ENCODE measurements at places on chromosomes 11 and 22.

DNA sequence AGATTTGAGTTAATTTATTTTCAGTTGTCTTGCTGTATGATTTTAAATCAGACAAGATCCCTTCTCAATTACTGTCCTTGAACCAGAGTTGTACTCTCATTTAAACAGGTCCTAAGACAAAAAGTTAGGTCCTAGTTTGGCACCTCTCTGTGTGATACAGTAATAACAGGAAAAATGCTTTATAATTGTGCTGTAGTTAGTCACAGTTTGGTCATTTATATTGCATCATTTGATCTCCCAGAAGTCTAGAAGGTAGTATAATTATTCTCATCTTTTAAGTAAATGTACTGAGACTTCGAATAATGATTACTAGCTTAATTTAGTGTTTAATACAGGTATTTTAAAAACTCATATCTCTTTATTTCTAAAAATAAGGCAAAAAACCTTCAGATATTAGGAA, 18.1 kb upstream of the LUZP2 start:
- DNase-seq = no peak

- DNase-seq = no peak
Measured at GRCh38 chr22:24518771-24519485, 23.8 kb downstream of the UPB1 start.

DNA sequence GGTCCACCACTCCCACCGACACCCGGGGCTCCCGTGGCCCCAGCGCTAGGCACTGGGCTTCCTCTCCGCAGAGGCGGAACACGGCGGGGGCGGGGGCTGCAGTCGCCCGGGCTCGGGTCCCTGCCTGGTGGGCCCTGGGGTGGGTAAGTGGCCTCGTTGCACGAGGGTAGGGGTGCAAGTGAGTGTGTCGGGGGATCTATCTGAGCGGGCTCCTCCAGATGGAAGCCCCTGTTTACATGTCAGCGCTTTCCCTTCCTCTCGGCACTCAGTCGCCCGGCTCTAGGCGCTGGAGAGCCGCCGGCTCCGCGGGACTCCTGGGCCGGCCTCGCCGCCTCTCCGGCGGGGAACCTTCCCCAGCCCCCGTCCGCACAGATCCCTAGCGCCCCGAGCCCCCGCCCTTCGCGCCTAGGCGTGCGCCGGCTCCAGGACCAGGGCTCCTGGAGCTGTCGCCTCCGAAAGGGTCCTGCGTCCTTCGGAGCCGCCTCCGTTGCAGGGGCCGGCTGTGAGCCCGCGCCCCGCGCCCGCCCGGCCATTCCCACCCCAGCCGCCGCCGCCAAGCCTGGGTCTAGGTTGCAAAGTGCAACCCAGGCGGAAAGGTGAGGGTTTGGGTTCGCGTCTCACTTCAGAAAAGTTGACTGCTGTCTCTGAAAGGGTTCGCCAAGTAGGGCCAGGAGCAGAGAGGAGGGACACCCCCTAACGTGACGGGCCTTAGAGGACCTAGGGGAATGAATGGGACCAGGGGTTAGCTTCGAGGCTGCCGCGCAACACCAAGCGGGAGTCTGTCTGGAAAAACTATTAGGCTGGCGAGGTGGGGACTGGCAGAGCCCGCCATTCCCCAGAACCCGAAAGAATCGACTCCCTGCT, 978 bp downstream of the FLI1 start:
- DNase-seq = no peak

GRCh38 chr11:13761250-13761649, 92.8 kb downstream of the FAR1 start:
- no peak for DNase-seq

DNA sequence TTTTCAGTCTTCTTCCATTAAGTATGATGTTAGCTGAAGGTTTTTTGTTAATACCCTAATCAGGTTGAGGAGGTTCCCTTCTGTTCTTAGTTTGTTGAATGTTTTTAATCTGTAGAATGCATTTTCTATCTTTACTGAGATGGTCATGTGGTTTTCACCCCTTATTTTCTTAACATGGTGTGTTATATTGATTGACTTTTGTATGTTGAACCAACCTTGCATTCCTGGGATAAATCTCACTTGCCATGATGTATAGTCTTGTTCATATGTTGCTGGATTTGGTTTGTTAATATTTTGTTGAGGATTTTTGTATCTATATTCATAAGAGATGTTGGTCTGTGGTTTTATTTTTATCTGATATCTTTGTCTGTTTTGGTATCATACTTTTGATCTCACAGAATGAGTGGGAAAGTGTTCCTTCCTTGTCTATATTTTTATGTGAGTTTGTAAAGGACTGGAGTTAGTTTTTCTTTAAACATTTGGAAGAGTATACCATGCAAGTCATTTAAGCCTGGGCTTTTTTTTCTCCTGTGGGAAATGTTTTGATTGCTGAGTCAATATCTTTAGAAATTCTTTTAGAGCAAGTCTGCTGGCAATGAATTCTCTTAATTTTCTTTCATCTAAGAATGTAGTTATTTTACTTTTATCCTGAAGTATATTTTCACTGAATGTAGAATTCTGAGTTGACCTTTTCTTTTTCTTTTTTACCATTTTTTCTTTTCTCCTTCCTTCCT, 5.5 kb upstream of the P4HA3 start:
- no peak for DNase-seq

- no peak for DNase-seq
Measured at GRCh38 chr11:43895601-43896000, 15.0 kb downstream of the ALKBH3 start.

GRCh38 chr22:36528341-36528740, 625 bp downstream of the EIF3D start:
- no peak for DNase-seq

DNA sequence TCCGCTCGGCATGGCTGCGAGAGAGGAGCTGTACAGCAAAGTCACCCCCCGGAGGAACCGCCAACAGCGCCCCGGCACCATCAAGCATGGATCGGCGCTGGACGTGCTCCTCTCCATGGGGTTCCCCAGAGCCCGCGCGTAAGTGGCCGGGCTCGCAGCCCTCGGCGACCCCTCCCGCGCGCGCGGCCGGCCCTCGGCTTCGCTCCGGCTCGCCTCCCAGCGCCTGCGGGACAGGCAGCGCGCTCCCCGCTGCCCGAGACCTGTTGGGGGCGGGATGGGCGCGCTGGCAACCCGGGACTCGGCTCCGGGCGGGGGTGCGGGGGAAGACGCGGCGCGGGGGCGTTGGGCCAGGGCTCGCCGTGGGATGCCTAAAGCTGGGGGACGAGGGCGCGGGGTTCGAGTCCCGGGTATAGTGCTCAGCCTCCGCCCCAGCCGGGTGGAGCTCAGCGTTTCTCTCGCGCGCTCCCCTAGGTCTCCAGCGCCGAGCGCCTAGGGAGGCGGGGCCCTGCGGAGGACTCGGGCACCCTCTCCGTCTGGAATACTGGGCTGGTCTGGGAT, 630 bp downstream of the UBASH3B start:
- DNase-seq = peak; percentile 61

- DNase-seq = peak; percentile 81
Measured at GRCh38 chr22:28799606-28800307, 612 bp downstream of the XBP1 start.

DNA sequence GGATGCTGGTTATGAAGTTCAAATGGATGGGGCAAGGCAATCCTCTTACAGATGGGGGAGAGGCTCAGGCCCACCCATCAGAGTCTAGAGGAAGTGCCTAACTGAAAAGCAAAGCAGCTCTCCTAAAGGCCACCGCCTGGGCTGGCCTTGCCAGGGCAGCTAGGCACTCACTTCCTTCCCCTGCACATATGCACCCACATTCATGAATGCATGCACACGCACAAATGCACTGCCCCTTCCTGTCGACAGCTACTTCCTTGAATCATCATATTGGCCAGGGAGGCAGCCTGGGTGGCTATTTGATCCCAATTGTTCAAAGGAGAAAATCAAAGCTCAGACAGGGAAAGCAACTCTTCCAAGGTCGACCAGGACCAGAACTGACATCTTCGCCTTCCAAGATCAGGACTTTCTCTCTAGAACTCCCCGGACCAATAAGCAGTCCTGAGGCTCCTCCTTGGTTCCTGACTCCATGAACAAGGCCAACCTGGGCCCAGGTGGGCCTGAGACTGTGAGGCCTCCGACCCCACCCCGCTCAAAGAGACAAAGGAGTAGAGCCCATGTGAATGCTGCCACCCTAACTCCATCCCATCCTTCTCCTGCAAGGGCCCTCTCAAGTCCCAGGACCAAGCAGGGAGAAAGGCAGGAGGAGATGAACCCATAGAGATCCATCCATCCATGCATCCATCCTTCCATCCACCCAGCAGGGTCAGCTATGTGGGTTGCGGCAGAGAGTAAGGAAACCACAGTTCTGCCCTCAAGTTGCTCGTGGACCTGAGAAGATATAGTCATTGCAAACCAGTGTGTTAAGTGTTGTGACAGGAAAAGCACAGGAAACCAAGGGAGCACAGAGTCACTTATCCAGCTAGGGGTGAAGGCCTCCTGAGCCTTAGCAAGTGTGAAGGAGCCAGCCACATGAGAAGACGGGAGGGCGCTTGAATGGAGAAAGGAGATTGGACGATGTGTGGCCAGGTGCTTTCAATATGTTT, 35.4 kb upstream of the LMO1 start:
- DNase-seq = no peak

GRCh38 chr11:17036666-17037658, 22.7 kb upstream of the PLEKHA7 start:
- peak; percentile 45 for DNase-seq

- no peak for DNase-seq
Measured at GRCh38 chr11:119460582-119460981, 37.6 kb upstream of the THY1 start.

DNA sequence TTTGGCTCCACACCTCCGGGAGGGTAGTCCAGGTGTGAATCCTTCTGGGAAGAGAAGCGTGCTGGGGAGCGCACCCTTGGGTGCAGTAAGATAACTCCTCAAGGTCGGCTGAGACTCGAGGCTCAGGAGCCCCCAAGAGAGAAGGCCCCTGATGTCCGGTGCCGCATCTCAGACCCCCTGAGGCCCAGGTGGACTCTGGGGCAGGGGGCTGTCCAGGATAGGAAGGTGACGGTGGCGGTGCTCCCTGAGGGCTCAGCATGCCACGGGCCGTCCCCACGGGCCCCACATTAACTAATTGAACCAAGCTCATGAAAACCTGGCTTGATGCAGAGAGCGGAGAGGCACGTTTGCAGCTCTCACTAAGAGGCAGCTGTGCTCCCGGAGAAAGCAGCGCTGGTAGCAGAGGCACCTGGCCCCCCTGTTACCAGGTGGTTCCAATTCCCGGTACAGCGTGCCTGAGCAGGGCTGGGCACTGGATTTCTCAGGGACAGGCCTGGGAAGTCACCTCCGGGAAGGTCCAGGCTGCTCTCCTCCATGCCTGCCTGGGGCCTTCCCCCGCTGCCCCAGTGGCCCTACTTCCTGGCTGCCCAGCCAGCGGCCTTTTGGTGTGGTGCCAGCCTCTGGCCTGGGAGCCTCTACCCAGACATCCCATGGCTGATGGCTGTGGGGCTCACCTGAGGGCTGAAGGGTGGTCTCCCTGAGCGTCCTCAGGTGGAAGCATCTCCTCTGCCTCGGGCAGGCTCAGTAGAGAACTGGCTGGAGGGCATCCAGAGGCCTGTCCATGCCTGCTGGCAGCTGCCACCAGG, 1.1 kb downstream of the KCNQ1 start:
- DNase-seq = no peak

- DNase-seq = no peak
Measured at GRCh38 chr11:126602349-126602940, 247.0 kb downstream of the ST3GAL4 start.

GRCh38 chr22:18032455-18033101, 8.2 kb upstream of the MICAL3 start:
- no peak for DNase-seq

- DNase-seq = no peak
Measured at GRCh38 chr11:132848336-132848735, 684.0 kb downstream of the OPCML start.

DNA sequence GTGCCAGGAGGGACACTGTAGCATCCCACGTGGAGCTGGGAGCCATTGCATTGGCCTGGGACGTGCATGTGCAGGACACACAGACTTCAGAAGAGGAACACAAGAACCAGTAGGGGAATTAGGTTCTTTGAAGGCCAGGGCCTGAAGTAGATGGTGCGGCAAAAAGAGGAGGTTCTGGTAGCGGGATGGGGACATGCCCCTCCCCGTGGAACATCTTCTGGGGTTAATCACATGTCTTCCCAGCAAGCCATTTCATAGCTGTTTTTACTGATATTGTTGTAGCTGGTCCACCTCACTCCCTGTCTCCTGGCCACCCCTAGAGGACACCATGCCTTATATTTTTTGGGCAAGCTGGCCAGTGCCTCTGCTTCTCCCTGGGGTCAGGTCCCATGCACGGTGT, 74.3 kb downstream of the SCN3B start:
- no peak for DNase-seq

GRCh38 chr11:74462631-74463030, 4.7 kb downstream of the KCNE3 start:
- no peak for DNase-seq

DNA sequence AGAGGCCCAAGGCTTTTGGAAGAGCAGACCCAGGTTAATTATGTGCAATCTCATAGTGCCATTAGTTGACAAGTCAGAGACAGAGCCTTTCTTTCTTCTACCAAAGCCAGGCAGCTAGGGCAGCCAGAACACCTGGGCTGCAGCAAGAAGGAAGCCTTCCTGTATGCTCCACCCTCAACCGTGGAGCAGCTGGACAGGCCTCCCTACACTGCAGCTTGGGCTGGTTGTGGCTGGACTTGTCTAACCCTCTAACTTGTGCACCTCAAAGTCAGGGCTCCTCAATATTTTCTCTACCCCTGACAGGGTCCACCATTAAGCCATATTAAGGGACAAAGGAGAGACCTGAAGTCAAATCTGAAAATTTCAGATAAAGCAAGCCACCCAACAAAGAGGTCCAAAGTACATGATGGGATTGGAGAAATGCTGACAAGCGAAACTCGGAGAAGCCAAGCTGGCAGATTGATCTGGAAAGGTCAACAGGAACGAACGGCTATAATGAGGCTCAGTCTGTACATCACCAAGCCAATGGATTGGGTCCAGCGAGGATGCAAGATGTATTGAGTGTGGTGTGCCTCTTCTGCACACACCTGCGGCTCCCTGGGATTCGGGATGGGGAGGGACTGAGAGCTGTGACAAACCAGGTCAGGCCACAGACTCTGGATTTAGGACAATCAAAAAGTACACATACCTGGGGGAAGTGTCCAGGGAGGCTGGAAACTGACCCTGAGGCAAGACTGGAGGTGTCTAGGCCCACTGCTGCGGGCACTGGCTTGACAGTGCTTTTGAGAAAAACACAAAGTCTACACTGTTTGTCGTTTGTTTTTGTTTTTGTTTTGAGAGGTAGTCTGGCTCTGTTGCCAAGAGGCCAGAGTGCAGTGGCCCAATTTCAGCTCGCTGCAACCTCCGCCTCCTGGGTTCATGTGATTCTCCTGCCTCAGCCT, 11.7 kb upstream of the SLC43A3 start:
- no peak for DNase-seq

DNA sequence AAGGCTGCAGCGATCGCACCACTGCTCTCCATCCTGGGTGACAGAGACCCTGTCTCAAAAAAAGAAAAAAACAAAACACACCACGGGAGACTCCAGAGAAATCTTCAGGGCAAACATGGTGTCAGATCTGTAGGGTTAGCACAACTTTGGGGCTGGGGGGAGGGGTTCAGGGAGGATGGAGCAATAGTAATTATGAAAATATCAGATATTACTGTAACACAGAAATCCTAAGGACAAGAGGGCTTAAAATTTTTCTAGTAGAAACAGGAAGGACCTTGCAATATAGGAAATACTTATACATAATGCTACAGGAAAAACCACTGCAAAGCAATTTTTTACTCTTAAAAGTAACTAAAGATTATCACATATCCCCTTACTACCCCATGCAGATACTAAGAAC, 13.8 kb downstream of the EIF4ENIF1 start:
- no peak for DNase-seq

GRCh38 chr11:73295241-73295995, 12.7 kb upstream of the ARHGEF17 start:
- DNase-seq = peak; percentile 60
